Activated T-cell treated with anti-CD3 and anti-CD28 coated beads for 48 hours (primary cell): ENCODE measurements at places on chromosomes 4 and X.

GRCh38 chr4:78059524-78059889 lies 2.4 kb downstream of the FRAS1 start:
- peak; percentile 22 for DNase-seq

GRCh38 chr4:17310269-17310652 lies 201.6 kb downstream of the QDPR start:
- no peak for DNase-seq

- no peak for DNase-seq
Observed at GRCh38 chr4:144591401-144591800, 54.6 kb upstream of the HHIP start.

- no peak for DNase-seq
Observed at GRCh38 chrX:21412883-21413282, 38.7 kb downstream of the CNKSR2 start.

DNA sequence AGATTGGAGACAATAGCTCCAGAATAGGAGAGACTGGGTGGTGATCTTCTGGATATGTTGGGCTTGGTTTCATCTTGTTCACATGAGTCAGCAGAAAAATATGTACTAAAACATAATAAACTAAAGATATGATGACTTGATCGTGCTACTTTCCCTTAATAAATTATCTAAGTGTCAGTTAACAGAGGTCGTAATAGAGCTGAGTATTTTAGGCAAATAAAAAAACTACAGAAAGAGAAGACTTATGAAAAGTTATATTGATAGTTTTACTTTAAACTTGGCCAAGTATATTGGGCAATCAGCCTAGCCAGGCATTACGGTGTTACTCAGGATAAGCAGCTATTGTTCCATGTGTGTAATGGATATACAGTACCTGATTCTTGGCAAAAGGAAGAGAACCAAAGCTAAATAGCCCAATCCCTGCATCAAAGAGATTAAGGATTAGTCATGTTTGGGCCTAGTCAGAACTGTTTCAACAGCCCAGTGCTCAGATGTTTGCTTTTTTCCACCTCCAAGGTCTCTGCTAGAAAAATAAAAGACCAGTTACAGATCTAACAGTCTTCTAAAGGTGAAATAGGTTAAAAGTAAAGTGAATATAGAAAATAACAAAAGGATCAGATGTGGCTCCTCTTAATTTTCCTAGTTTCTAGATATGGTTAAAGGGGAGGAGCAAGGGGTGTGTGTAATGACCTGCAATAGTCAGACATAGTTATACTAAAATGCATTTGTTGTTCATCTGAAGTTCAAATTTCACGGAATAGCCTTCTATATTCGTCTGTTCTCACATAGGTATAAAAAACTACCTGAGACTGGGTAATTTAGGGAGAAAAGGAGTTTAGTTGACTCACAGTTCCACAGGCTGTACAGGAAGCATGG lies 262.6 kb downstream of the ADGRL3 start:
- DNase-seq, result no peak
